ENCODE measurements at places on chromosomes 5 and 9.

- peak; percentile 71 for DNase-seq
Measured at GRCh38 chr9:125541840-125542243, 165.2 kb downstream of the MAPKAP1 start.

GRCh38 chr5:80931411-80931810 lies 28.8 kb upstream of the RASGRF2 start:
- DNase-seq = no peak

GRCh38 chr5:22223079-22223478 lies 630.1 kb downstream of the CDH12 start:
- no peak for DNase-seq

DNA sequence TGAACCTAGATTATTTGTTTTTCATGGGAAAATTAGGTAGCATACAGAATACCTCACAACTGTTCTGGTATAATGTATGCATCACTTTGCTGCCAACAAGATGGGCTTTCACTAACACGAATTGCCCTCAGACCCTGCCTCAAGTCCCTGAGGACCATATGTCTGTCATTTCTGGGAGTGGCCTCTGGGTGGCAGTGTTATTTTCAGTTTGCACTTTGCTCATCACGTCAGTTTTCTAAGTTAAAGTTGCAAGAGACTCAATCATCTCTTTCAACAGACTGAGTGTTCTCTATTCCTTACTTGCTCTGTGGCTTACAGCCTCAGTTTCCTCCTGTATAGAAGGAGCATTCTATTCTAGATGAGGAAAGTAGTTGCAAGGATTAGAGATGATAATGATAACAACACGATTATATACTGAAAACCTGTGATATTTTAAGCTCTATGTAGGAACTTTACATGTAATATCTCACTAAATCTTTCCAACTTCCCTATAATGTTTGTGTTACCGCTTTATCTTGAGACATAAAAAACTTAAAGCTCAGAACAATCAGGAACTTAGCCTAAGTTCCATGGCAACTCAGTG lies 55.7 kb downstream of the TSSK1B start:
- DNase-seq = peak; percentile 7

DNA sequence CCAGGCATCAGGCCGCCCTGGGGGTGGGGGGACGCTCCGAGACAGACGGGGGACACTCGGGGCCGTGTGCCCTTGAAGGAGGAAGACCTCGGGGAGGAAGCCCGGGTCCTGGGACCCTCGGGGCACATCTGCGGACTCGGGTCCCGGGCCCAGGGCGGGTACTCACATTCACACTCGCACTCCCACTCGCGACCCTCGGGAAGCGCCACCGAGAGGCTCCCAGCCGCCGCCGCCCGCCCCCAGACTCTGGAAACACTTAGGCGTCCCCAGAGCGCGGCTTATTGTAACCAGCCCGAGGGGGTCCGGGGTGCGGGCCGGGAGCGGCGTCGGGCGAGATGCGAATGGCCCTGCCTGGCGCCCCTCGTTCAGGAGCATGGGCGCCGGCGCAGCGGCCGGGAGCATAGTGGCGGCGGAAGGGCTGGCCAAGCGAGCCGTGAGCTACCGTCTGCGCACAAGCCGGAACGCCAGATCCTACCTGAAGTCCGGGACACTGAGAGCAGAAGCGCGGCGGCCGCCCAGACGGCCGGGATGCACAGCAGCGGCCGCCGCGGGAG lies 559 bp downstream of the ROR2 start:
- no peak for DNase-seq

DNA sequence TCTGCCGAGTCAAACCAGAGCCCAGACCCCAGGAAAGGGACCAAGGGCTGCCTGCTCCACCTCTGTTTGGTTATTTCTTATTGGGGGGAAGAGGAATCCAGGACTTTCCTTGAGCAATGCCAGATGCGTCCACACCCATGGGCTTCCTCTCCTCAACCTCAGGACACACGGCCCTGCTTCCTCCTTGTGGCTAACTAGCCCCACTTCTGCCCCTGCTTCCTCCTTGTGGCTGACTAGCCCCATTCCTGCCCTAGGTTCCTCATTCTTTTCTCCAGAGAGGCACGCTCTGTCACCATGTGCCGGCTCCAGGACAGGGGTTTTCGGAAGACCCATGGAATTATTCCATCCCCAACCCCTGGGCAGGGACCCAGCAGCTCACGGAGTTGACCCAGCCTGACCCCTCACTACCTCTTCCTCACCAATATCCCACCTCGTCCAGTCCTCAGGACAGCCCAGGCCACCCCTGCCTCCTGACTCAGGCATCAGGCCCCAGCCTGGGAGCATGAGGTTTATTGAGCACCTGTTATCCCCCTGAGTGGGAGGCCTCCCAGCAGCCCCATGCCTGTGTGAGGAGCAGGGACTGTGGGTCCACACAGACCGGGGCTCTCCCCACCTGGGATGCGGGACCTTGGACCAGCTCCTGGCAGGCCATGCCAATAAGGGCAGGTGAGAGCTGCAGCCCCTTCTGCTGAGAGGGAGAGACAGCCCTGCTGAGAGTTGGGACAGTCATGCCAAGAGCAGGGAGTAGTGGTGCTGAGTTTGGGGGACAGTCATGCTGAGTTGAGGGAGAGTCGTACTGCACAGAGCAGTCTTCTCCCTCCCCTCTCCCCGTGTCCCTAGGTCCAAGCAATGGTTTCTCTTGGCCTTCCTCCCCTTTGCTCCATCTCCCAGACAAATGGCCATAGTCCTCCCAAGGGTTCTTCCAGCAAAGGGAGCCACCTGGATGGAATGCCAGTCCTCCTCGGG lies 11.8 kb upstream of the FCN1 start:
- no peak for DNase-seq

GRCh38 chr9:129491487-129491855 lies 129.4 kb downstream of the C9orf50 start:
- DNase-seq = no peak

DNA sequence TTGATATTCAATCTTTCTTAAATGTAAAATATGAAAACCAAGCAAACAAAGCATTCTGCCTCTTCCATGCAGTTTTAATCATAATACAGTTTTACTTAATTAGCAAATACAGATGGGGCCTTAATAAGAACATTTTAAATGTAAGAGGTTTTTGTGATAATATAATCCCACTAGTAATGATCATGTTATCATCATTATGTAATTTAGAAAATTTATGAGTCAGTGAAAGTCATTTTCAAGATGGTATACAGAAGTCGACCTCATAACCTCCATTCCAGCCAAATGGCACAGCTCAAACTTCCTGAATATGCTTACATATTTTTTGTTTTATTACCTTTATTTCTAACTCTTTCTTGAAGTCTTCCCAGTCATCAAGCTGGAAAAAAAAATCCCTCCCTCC lies 102.2 kb upstream of the GNA14 start:
- no peak for DNase-seq

DNA sequence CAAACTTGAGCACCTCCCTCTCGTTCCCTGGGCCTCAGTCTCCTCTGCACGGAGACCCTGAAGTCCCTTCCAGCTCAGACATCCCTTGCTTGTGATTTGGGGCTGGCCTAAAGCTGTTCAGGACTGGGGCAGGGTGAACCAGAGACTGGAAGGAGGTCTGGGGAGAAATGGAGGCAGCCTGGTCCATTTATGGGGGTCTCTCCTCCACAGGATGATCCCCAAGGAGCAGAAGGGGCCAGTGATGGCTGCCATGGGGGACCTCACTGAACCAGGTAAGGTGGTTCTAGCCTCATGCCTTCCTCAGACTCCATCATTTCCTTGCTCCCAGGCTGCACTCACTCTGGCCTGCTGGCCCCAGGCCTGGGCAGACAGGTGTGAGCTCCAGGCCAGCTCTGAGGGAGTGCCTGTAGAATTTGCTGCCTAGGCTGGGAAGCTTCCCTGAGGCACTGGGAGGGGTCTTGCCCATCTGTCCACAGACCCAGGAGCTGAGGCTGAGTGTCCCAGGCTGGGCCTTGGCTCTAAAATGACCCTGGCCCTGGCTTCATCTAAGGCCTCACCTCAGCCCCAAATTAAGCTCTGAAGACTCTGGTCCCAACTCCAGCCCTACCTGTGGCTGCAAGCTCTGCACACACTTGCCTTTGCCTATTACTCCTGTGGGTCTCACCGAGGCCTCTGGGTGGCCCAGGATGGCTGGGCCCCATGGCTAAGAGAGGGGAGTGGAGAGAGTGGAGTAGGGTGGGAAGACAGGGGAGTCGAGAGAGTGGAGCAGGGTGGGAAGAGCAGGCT lies 1.9 kb downstream of the MYOZ3 start:
- no peak for DNase-seq

GRCh38 chr9:115254287-115255180 lies 136.6 kb upstream of the TNC start:
- DNase-seq = peak; percentile 92

GRCh38 chr5:151825445-151825844 lies 53.7 kb downstream of the G3BP1 start:
- DNase-seq = peak; percentile 67

GRCh38 chr9:136984464-136985026 lies 1.8 kb downstream of the LCNL1 start:
- no peak for DNase-seq

- no peak for DNase-seq
Measured at GRCh38 chr9:98563212-98563907, 145.4 kb downstream of the GABBR2 start.

DNA sequence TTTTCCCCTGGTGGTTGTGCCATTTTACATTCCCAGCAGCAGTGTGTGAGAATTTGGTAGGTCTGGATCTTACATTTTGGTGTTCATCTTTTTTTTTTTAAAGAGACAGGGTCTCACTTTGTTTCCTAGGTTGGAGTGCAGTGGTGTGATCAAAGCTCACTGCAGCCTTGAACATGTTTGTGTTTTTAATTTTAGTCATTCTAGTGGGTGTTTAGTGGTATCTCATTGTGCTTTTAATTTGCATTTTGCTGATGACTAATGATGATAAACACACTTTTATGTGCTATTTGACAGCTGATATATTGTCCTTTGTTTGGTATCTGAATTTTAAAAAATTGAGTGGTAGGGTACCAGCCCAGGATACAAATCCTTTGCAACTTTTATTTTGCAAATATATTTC lies 53.4 kb upstream of the POMT1 start:
- no peak for DNase-seq

- DNase-seq = no peak
Measured at GRCh38 chr5:151255621-151256286, 2.8 kb downstream of the GM2A start.

GRCh38 chr5:133467826-133468463 lies 144.4 kb downstream of the FSTL4 start:
- DNase-seq = no peak

DNA sequence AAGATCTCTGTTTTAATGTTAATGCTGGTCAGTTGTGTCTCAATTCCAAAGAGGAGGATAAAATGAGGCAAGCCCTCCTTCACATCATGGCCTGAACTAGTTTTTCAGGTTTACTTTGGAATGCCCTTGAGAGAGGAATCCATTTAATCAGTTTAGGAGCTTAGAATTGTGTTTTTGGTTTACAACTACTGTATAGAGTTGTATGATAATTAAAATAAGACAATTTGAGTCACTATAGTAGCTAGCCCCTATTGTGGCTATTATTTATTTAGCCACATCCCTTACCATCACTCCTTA lies 107.8 kb upstream of the PRLR start:
- DNase-seq = no peak

DNA sequence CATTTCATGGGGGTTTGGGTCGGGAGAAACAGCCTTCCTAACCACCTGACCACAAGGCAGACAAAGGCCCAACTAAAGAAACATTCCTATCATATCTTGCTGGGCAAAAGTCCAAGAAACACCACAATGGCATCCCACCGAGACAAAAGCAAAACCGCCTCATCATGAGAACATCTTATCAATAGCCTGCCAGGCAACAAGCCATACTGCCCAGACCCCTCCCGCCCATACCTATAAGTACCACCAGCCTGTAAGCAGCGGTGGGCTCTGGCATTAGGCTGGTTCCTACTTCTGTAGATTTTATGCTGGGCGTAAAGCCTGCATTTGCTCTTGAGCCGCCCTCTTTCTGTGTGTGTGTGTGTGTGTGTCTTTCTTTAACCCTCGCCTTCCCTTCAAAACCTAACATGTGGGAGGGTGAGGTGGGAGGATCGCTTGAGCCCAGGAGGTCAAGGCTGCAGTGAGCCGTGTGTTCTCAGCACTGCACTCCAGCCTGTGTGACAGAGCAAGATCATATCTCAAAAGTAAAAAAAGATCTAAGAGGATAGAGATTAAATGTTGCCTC lies 56.9 kb downstream of the PDE6A start:
- no peak for DNase-seq

Measured in SHP77 treated with DMSO at 0.1 percent for 48 hours (cell line).